ENCODE measurements at places on chromosomes 13 and 19.

DNA sequence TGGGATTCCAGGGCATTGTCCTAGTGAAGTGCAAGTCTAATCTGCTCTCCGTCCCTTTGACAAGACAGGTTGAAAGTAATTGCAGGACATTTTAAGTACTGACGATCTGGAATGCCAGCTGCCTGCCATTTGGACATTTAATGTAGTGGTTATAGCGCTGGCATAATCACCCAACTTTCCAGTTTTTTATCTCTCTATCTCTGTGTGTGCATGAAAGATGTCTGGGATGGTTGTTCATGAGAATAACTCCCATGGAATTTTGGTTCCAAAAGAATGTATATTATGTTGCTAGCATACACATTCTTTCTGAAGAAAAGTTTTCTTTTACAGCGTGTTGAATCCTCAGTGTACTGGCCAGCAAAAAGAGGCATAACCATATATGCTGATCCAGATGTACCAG, 53.6 kb downstream of the TDRD12 start:
- no peak for DNase-seq

- DNase-seq: no peak
These were observed 6.2 kb upstream of the GP6 start for GRCh38 chr19:55044286-55044685.

DNA sequence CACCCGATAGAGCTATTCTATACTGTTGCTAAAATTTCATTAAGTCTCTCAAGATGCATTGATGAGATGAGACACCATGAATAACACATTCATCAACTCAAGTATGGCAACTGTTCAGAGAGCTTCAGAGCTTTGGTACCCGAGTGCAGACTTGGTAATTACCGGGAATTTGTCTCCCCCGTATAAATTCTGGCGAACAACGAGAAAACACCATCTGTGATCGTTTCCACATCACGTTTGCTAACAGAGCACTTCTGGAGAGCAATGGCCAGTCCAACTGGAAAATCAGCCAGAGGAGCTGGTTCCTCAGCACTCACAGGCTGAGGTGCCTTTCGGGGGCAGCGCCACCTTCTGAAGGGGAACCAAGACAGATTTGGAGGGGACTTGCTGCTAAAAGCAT, 40.2 kb downstream of the SUGP2 start:
- peak; percentile 65 for DNase-seq

GRCh38 chr19:27909861-27910260, 1303.1 kb downstream of the UQCRFS1 start:
- DNase-seq: no peak

DNA sequence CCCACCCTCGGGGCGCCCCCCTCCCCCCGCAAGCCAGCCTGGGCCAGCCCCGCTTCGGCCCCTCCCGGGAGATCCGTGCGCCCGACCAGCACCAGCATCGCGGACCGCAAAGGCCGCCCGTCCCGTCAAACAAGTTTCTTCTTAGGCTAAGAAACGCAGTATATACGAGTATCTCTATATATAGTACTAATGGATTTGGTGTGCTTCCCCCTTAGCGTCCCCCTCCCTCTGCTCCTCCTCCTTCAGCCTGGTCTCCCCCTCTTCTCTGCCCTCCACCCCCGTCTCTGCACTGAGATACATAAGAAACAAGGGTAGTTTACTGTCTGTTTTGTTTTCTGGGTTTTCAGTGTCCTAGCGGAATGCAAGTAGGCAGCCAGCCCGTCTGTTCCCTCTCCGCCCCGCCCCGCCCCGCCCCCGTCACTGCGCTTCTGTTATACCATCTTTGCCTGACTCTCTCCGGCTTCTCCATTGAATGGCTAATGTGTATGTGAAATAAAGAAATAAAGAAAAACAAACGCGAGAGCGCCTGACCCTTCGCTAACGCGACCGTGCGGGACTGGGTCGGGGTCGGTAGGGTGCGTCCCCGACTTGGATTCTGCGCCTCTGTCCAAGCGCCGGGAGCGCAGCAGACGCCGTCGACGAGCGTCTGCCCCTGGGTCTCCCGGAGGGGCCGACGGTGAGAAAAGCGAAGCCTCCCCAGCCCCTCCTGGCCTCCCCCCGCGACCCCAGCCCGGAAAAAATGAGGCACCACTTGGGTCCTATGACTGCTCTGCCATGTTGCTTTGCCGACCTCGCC, 4.2 kb downstream of the LYL1 start:
- DNase-seq: no peak

DNA sequence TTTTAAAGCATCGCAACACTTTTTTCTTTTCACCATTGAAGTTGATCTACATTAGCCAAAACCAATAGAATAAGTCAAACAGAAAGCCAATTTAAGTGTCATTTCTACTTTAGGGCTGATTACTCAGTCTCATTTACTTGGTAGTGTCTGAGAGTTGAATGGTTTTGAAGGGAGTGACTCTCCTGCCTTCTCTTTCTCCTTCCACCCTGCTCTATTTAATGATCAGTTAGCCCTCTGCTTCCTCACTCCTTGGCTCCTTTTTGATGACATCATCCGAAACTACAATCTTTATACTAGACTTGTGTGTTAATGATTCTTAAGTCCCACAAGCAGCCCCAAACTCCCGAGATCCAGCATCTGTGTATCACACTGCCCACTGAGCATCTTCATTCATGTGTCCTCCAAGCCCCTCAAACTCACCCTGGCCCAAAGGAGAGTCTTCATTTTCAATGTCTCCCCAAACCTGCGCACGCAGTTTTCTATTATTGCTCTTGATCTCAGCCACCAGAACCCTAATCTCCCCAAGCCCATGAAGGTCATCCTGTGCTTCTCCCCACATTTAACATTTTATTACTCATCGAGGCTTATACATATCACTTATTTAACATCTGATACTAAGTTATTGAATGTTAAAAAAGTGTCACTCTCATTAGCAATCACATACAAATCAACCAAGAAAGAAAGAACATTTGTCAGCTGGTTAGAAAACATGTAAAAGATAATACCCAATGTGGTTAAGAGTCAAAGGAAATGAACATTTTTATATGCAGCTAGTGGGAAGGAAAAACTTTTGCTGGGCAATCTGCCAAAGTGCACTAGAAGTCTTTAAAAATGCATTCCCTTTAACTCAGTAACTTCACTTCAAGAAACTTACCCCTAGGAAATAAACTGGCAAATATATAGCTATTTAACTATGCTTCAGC, 32.2 kb upstream of the ARGLU1 start:
- DNase-seq: no peak

DNA sequence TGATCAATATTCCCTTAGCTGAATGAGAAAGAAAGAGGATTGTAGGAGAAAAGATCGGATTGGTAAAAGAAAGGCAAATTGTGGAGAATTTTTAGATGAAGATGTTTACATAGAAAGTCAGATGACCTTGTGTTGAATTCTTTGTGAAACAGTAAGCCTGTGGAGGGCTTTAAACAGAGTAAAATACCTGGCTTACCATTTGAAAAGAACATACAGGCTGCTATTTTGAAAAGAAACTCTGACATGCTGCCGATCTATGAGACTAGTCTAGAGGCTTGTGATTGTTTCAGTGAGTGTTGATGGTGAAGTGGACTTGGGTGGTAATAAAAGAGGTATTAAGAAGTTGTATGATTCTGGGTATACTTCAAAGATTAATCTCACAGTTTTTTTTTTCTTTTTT, 938.9 kb upstream of the PRR20A start:
- DNase-seq: no peak

GRCh38 chr13:31048521-31048920, 113.2 kb downstream of the HSPH1 start:
- no peak for DNase-seq

DNA sequence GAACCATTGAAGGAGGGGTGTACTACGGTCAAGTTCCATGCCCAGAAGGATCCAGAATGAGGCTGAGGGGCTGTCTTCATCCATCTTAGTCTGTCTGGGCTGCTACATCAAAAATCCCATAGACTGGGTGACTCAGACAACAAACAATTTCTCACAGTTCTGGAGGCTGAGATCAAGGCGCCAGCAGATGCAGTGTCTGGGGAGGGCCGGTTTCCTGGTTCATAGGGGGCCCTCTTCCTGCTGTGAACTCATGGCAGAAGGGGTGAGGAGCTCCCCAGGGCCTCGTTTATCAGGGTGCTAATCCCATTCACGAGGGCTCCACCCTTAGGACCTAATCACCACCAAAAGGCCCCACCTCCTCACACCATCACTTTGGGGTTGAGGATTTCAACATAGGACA, 14.7 kb upstream of the KCTD15 start:
- no peak for DNase-seq

GRCh38 chr13:73972545-73972944, 161.7 kb downstream of the KLF12 start:
- no peak for DNase-seq

DNA sequence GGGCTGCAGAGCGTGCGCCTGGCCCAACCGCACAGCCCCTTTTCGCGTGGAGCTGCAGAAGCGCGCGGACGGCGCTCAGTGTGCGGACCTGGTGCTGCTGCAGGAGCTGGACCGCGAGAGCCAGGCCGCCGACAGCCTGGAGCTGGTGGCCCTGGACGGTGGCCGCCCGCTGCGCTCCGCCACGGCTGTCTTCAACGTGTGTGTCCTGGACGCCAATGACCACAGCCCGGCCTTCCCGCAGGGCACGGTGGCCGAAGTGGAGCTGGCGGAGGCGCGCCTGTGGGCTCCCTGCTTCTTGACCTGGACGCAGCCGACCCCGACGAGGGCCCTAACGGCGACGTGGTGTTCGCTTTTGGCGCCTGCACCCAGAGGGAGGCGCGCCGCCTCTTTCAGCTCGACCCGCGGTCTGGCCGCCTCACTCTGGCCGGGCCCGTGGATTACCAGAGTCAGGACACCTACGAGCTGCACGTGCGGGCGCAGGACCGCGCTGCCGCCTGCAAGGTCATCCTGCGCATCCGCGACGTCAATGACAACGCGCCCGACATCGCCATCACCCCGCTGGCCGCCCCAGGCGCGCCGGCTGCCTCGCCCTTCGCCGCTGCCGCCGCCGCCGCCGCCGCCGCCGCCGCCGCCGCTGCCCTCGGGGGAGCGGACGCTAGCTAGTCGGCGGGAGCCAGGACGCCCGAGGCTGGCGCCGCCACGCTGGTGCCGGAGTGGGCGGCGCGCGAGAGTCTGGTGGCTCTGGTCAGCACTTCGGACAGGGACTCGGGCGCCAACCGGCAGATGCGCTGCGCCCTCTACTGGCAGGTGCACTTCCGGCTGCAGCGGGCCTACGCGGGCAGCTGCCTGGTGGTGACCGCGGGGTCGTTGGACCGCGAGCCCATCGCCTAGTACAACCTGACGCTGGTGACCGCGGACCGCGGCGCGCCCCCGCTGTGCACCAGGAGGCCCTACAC, 172.2 kb downstream of the OLFM4 start:
- no peak for DNase-seq

DNA sequence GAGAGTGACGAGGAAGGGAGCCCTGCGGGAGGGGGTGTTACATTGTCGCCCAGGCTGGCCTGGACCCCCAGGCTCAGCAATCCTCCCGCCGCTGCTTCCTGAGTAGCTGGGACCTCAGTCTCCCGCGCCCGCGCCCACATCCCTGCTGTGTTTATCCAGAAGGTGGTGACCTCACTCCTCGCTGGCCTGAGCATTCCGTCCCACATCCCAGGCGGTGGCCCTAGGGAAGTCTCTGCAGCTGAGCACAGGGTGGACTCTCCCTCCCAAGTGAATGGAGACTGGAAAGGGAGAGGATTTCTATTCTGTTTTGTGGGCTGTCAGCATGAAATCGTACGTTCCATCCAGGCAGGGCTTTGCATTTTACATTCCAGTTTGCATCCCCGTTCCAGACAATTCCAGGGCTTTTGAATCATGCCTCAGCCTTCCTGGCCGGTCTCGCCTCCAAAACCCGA, 401 bp upstream of the ZNF765 start:
- DNase-seq: no peak

DNA sequence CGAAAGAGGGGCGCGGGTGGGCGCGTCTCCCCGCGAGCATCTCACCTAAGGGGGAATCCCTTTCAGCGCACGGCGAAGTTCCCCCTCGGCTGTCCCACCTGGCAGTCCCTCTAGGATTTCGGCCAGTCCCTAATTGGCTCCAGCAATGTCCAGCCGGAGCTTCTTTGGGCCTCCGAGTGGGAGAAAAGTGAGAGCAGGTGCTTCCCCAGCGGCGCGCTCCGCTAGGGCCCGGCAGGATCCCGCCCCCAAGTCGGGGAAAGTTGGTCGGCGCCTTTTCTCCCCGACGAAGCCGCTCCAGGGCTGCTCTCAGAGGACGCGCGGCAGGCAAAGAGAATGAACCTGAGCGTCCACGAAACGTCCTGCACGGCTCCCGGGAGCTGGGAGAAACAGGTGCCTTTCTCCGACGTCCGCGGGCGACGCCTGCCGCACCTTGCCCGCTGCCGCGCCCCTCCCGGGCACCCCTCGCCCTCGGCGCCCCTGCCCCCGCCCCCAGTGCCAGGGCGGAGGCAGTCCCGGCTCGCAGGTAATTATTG, 366 bp upstream of the KL start:
- no peak for DNase-seq

DNA sequence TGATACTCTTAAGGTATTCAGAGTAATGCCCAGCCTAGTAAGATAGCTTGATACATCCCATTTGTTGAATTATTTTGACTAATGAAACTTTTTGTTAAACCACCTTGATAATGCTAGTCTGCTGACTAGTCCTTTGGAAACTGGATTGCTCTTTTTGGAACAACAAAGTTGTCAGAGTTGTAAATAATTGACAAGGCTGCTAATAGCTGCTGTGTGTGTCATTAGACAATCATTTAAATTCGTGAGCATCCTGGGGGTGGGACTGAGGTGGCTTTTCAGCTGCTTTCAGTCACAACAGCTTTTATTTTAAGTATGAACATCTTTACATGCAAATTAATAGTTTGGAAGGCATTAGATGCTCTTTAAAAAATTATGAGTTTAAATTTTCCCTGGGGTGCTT, 153.5 kb downstream of the HS6ST3 start:
- DNase-seq: no peak

DNA sequence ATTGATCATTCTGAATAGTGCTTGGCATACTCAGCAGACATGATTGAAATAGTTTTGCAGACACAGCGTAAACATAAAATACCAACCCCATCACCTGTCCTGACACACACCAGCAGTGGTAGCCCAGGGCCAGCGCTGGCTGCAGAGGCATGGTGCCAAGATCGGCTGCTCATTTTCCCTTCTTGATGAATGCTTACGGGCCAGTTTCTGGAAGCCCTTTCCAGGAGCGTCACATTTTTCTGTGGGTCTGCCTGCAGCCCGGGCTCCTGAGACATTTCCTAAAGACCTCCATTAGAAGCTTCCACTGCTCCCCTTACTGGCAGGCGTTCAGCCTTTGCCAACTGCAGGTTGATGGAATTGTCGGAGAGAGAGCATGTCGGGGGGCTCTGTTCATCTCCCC, 48.6 kb downstream of the CHST8 start:
- no peak for DNase-seq

DNA sequence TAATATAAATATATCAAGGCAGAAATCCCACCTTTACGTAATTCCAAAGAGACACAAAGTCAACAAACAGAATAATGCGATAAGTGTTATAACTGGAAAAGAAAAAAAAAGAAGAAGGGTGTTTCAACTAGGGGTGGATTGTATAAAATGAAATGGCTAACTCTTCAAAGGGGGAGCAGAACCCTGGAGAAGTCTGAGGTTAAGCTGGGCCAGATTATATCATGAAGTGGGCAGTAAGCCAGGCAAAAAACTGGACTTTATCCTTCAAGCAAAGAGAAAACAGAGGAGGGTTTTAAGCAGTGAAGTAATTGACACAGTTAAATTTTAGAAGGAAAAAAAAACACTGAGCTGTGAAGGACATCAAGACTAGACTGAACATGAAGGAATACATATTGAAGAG, 41.9 kb downstream of the TBC1D4 start:
- DNase-seq: no peak

All from NCI-H2227 treated with DMSO at 0.1 percent for 48 hours (cell line).